NCI-H1092 (cell line): ENCODE measurements at places on chromosomes 1 and 21.

DNA sequence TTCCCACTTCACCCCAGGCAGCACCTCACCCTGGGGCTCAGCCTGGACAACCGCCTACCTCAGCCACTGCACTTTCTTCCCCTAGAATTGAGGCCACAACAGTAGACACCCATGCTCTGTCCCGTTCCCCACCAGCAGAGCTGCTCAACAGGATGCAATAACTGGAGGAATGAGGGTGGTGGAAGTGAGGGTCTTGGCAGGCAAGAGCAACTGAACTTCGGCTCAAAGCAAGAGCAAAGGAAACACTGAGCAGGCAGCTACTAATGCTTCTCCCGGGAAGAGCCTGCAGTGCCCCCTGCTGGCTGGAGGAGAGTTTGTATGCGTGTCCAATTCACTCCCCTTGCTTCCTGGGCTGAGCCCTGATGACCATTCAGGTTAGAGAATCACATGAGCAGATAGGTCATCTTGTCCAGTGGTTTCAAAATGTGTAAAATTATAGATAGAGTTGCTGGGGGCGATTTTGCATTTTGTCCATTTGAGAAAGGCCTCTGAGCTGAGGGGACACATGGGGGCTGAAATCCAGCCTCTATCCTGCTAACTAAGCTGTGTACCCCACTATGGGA is 13.9 kb downstream of the NT5C1A start:
- DNase-seq: peak; percentile 80

GRCh38 chr1:207755846-207756693 is 4.2 kb downstream of the CD46 start:
- DNase-seq: no peak

- peak; percentile 62 for DNase-seq
Observed at GRCh38 chr1:74673351-74674111, at the start of gene ERICH3. Gene ERICH3, minus strand, starts transcription at chr1:74673792. Its CDS starts 273 bp downstream, at chr1:74673519.

DNA sequence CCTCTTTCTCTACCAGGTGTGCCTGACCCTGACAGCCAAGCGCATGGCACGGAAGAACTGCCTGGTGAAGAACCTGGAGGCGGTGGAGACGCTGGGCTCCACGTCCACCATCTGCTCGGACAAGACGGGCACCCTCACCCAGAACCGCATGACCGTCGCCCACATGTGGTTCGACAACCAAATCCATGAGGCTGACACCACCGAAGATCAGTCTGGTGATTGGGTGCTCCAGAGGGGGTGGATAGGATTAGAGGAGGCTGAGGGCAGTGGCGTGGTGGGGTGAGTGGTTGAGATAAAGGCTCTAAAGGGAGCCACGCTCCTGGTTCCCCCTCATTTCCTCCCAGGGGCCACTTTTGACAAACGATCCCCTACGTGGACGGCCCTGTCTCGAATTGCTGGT is 13.1 kb downstream of the ATP1A2 start:
- no peak for DNase-seq

DNA sequence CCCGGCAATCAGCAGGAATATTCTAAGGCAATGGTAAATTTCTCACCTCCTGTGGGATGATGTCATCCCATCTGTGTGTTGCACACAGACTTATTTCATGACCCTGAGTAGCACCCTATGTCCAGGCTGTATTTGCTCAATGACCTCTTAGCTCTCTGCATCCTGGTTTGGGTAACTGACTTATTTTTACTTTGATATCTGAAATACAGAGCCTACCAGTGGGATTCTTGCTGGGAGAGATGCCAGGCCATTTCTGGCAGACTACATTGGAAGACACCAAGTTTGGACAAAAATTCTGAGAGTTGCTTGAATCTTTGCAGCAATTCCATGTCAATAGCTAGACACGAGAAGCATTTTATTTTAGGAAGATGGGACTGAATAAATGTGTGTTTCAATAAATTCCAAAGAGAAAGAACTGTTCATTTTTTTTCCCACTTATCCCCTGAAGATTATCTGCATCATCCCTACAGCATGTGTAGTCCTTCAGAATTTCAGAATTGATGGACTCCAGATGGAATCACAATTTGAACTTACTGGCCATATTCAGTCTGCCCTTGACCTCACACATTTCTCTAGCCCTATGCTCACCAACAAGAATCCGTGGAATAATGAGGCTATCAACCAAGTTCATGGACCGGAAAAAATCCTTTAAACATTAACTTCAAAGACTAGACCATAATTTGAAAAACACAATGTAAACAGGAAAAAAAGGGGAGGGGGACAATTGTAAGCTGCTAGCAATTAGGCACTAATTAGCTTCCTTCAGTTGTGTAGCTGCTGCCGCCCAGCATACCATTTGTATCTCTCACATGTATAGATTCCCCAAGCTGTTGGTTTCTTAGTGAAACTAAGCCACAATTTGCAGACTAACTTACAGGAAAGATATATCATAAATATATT is 226.5 kb downstream of the HMCN1 start:
- DNase-seq: no peak
